NCI-H510A (cell line): ENCODE measurements at places on chromosomes 3 and 15.
A peak's percentile ranks its signal among the peaks of the same experiment; 100 is the strongest.

GRCh38 chr3:10473581-10474274 lies 31.7 kb downstream of the ATP2B2 start:
- DNase-seq: no peak

DNA sequence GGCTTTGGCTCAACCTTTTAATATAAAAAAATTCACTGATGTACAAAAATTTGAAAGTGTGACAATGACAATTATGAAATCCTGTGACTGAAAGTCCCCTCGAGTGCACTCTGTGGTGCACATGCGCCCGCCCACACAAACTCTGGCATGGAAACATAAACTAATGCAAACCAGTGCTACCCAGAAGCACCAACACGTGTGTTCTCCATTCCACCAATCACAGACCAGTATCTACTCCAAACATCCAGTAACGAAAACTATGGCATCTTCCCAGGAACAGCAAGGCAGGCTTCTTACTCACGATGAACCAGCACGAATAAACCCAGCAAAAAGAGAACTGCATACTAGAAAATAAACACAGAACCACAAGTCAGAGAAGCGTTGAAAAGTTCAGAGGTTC lies 11.7 kb upstream of the NMB start:
- no peak for DNase-seq

GRCh38 chr3:189076449-189076848 lies 95.3 kb upstream of the TPRG1 start:
- no peak for DNase-seq

DNA sequence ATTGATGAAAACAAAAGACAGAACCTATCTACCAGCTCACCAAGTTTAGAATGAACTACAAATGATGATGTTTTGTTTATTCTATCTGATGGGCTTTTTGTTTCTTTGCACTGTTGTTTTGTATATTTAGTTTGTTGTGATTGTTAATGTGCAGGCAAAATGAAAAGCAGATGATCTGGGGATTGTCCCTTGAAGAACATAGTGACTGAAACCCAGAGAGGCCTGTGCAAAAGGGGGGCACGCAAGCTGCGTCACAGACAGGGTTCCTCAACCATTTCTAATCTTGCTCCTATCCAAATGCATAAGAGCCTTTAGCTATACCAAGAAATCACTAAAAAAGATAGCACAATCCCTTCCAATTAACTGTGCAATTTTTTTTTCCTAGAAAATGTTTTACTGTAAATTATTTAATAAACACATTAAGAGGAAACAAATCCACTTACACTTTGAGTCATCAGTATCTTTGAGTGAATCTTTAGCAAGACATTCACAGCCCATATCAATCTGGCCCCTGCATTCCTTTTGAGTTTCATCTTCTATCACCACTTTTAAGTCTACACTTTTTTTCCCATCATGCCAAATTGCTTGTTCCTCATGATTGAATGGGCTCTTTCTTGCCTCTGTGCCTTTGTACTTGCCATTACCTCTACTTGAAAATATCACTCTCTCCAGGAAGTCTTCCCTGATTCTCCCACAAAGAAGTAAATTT lies 220.3 kb downstream of the ATP8B4 start:
- DNase-seq: no peak

- peak; percentile 21 for DNase-seq
Measured at GRCh38 chr3:66816090-66816761, 181.9 kb upstream of the KBTBD8 start.

DNA sequence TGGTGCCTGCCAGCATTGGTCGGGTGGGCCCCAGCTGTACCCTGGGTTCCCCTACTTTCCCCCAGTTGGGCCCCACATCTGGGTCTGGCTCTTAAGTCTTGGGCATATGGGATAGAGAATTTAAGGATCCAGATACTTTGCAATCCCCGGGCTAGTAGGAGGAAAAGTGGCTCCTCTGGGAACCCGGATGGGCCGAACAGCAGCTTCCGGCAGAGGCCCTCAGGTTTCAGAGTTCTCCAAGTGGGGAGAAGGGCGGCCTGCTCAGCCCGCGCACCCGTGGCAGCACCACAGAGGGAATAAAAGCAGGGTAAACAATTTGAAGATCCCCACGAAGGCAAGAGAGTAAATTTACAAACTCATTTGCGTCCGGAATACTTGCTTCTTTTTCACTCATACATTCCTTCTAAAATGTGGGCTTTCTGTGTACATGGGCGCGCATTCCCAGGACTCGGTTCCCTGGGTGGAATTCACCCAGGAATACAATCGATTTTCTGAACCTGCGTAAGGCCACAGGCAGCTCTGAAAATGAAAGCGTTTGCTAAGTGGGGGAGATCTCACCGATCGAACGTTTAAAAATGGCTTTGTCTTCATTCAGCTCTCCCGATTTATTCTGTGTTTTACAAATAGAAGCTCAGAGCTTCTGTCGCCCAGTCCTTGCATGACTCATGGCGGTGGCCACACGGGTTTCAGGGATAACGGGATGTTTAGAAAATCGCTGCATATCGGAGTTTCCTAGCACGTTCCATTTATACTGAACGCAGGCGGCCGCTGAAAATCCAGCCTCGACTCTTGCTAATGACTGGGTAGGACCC lies 74.0 kb upstream of the POLG start:
- DNase-seq: no peak

GRCh38 chr3:65596571-65597225 lies 442.0 kb downstream of the MAGI1 start:
- no peak for DNase-seq

DNA sequence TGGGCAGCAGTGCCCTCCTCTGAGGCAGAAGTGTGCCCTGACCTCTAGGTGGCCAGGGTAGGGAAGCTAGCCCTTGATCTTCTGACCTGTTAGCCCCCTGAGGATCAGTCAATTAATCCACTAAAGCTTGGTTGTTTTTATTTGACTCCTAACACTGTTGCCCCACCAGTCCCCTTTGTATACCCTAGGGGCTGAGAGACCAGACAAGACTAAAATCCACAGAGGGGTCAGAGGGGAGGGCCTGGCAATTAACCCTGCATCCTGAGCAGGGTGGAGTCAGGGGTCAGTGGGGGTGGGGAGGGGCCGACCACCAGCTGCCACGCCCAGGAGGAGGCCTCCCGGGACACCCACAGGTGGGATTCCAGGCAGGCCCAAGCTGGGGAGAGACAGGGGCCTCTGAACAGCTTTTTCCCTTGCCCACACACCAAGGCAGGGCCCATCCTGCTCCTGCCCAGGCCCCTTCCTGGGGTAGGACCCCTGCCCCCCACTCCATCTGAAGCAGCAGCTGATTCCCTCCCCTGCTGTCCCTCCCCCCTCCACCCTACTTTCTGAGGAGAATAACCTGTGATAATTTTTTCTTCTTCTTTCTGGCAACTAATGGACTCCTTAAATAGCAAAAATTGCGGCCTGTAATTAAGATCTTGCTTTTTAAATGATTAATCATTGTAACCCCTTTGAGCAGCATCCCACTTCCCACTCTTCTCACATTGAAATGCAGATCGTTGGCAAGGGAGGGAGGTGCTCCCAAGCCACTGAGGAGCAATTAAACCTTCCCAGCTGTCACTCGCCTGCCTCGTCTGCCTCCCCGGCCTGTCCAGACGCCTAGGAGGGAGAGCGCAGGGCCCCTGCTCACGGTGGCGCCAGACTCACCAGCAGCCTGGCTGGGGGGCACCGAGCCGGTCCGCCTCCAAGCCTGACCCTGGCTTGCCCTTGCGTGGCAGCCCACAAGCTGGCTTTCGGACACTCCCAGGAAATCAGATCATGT lies 51.9 kb downstream of the RHCG start:
- DNase-seq: no peak

DNA sequence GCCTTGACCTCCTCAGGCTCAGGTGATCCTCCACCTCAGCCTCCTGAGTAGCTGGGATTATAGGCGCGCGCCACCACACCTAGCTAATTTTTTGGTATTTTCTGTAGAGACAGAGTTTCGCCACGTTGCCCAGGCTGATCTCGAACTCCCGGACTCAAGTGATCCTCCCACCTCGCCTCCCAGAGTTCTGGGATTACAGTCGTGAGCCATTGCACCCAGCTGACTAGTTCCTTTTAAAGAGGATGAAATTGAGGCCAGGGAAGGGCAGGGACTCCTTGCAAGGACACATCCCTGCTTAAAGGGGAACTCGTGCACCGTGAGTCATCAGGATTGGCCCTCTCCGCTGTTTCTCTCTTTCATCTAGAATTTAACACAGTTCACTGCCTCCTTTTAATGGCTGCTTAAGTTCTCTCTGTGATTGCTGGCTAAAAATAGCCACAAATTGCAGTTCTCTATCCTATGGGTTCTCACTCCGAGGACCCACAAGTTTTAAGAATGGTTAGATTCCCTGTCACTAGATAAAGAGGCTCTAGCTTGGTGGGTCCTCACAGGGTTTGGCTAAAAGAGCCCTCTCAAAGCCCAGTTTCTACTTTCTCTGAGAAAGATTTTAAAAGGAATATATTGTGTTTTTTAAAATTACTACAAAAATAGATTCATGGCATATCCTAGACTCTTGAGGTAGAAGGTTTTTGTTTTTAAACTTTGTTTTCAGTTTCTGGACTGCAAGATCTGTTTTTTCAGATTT lies 1.4 kb downstream of the CRTAP start:
- no peak for DNase-seq

- no peak for DNase-seq
Measured at GRCh38 chr3:139355476-139355875, 11.7 kb downstream of the MRPS22 start.

DNA sequence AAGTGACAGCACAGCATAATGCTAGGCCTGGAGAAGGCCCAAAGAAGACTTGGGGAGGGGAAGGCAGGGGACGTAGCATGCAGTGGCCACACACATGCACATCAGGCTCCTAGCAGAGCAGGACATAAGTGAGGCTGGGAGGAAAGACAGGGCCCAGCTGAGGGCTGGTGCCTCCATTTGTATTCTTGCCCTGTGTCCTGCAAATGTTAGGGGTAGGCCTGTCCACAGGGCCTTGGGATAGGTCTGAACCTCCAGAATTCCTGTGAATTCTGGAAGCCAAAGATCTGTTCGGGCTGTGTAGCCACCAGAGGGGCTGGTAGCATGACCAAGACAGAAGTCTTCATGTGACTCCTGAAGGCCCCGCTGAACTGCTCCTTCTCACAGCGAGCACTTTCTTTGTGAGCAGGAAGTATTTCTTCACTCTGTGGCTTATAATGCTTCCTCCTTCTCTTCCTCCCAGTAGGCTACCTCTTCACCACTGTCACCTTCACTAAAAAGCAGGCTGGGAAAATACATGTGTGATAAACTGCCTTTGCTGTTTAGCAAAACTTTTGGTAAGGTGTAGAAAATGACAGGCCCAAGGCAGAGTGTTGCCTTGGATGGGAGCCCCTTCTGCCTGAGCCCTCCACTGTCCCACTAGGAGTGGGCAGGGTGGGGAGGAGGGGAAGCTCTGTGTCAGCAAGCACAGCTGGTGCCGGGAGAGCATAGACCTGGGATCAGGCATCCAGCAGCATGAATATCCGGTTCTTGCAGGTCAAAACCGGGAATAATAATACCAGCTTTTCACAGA lies 8.4 kb downstream of the CERS3 start:
- no peak for DNase-seq

- DNase-seq: no peak
Measured at GRCh38 chr3:114213627-114214541, 23.5 kb downstream of the ZNF80 start.

- no peak for DNase-seq
Measured at GRCh38 chr3:168090306-168091085, 5.2 kb downstream of the GOLIM4 start.

DNA sequence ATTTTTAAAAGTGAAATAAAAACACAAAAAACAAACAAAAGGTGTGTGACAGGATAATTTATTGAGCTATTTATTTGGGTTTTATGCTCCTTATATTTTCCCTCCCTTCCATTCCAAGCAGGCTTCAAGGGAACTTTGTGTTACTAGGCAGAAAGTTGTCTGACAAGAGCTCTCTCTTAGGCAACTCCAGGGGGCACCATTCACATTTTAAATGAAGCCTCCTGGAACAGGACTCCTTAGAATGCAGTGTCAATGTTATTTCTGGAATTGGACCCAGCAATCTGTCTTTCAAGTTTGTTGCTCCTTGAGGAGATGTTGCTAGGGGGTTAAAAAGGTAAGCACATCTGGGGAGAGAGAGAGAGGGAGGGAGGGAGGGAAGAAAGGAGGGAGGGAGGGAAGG lies 5.4 kb upstream of the RFX7 start:
- DNase-seq: no peak

- DNase-seq: no peak
Measured at GRCh38 chr15:75943713-75944215, 40.1 kb downstream of the FBXO22 start.

GRCh38 chr15:80233581-80233980 lies 18.4 kb downstream of the CTXND1 start:
- no peak for DNase-seq

DNA sequence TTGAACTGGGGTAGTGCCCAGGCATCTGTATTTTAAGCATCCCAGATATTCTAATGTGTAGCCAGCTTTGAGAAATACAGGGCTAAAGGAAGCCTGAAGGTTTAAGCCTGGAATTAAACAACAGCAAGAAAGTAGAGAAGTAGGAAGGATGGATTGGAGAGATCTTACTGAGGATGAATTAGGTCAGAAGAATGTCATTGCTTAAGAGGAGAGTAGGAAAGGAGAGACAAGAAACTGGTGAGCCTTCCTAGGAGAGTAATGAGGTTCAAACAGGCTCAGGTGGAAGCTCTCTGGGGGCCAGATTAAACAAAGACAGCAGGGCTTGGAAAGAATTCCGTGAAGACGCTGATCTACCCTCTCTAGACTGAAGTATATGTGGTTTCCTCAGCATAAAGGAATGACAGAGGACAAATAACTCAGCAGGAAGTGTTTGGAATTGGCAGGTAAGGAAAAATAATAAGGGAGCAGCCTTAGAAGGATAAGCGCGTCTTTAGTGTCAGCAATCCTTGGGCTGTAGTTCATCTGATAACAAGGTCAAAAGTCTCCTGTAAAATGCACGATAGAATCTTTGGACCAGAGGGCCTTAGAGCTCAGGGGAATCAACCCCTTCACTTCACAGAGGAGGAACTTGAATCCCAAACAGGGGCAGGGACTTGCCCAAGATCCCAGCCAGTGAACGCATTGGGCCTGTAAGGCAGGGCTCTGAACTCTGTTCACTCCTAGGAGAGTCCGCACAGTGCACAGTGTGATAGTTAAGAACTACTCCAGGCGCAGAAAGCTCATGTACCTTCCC lies 90.9 kb downstream of the TP63 start:
- no peak for DNase-seq

GRCh38 chr15:40469776-40470390 lies 901 bp upstream of the CHST14 start:
- DNase-seq: no peak
